Fibroblast of the aortic adventitia (primary cell): ENCODE measurements at places on chromosomes 16 and 17. TPM values are rescaled to one million over a fixed set of nuclear protein-coding genes. Genes with fewer than 3 reads are reported as not detected.

PIRT gene
- total RNA-seq = not detected in 2 replicates

ACSM3 gene
- total RNA-seq = 0.27 and 0.65 TPM in 2 replicates

TEKT5 gene
- total RNA-seq = 0.09 TPM in 1 of 2 replicates, not detected in the other

CACNG1 gene
- not detected in 2 replicates for total RNA-seq

SLC2A4 gene
- total RNA-seq = 0.18 TPM in 1 of 2 replicates, not detected in the other

IRX3 gene
- total RNA-seq = 0.09 and 1.8 TPM in 2 replicates

CACNG3 gene
- not detected in 2 replicates for total RNA-seq

CCDC92B gene
- not detected in 2 replicates for total RNA-seq

ZPBP2 gene
- not detected in 2 replicates for total RNA-seq

CDRT4 gene
- total RNA-seq = 2.9 TPM in 1 of 2 replicates, not detected in the other

MYO15B gene
- total RNA-seq = 1.4 and 16.8 TPM in 2 replicates

ACACA gene
- 67.4 and 72.7 TPM in 2 replicates for total RNA-seq

CSH1 gene
- total RNA-seq = not detected in 2 replicates

PLK1 gene
- total RNA-seq = 6.2 and 16.8 TPM in 2 replicates

ABCC6 gene
- total RNA-seq = 0.41 and 0.63 TPM in 2 replicates
